ENCODE measurements at places on chromosomes 5 and 9.
A peak's percentile ranks its signal among the peaks of the same experiment; 100 is the strongest.

DNA sequence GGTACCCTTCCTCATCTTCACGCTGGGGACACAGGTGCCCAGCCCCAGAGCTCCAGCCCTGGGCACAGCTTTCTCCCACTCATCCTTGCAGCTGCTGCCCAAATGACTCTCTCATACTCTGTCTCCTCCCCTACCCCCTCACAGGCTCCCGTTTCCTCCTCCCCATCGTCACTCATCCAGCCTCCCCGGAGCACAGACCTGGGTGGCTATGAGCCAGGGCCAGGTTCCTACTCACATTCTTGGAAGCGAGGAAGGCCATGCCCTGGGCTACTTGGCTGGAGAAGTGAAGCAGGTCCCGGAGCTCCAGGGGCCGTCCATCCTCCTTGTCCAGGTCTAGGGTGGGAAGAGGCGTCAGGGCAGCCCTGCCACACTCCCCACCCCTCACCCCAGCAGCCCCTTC is 29.3 kb downstream of the CSF1R start:
- DNase-seq: no peak

GRCh38 chr9:87720173-87720572 is 5.7 kb upstream of the CTSL start:
- DNase-seq: no peak

DNA sequence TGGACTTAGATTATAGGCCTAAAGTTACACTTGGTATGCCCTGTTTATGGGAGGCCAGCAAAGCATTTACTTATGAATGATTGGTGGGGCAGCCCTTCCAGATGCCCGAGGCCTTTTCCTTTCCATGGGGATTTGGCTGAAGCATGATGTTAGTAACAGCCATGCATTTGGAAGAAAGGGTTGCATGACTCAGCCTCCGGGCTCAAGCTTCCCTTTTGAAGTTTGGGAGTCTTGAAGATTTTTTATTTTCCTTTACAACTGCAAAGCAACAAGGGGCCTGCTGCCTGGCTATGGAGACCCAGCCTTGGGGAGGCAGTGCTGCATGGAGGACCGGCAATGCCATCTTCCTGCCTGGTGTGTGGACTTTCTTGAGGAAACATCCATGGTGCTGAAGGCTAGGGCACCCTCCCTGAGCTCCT is 244.7 kb downstream of the ICE1 start:
- no peak for DNase-seq

DNA sequence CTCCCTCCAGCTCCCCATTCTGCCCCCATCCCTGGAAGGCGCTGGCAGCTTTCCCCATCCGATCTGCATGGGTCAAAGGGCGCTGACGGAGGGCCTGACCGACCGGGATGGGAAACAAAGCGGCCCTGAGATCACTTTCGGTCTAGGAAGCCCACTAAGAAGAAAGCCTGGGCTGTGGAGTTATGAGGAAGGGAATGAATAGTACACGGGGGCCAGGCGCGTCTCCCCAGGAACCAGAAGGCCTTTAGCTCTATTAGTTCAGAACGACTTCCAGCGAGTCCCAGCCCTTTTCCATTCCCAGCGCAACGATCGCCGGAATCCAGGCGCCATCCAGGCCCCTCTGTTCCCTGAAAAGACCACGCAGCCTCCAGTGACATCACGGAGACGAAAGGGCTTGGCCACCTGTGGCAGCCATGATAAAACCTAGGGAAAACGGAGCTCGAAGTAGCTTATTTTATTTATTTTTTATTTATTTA is 70.1 kb upstream of the CCDC180 start:
- no peak for DNase-seq

DNA sequence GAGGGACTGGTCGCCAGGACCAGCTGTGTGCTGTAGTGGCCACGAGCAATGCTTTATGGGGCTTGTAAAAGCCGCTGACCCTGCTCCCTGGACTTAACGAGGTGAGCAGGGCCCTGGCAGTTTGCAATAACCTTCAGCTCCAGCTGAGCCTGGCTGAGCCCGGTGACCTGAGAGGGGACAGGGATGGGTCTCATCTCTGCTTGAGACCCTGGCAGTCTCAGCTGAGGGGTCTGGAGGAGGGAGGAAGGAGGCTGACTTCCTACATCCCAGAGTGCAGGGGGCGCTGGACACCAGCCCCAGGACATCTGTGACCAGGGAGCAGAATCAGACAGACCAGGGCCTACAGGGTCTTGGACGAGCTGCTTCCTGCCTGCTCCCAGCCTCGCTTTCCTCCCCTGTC is 277.5 kb upstream of the MVB12B start:
- no peak for DNase-seq

- no peak for DNase-seq
Observed at GRCh38 chr9:125932012-125932411, 184.8 kb downstream of the PBX3 start.

GRCh38 chr5:151020304-151021110 is at the start of gene GPX3:
Gene GPX3, plus strand, starts transcription at chr5:151020591. Its CDS starts 64 bp downstream, at chr5:151020655.
- DNase-seq: peak; percentile 71

GRCh38 chr9:37148181-37148580 is 27.8 kb downstream of the ZCCHC7 start:
- no peak for DNase-seq

GRCh38 chr9:69519470-69520240 is 152.5 kb downstream of the APBA1 start:
- DNase-seq: no peak

DNA sequence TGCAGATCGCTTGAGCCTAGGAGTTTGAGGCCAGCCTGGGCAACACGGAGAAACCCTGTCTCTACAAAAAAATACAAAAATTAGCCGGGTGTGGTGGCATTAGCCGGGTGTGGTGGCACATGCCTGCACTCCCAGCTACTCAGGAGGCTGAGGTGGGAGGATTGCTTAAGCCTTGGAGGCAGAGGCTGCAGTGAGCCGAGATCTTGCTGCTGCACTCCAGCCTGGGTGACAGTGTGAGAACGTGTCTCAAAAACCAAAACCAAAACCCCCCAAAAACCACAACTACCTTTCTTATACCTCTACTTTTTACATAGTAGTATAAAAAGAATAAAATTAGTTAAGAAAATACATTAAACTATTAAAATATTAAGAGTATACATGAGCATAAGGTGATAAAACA is 121.2 kb downstream of the RAPGEF6 start:
- no peak for DNase-seq

DNA sequence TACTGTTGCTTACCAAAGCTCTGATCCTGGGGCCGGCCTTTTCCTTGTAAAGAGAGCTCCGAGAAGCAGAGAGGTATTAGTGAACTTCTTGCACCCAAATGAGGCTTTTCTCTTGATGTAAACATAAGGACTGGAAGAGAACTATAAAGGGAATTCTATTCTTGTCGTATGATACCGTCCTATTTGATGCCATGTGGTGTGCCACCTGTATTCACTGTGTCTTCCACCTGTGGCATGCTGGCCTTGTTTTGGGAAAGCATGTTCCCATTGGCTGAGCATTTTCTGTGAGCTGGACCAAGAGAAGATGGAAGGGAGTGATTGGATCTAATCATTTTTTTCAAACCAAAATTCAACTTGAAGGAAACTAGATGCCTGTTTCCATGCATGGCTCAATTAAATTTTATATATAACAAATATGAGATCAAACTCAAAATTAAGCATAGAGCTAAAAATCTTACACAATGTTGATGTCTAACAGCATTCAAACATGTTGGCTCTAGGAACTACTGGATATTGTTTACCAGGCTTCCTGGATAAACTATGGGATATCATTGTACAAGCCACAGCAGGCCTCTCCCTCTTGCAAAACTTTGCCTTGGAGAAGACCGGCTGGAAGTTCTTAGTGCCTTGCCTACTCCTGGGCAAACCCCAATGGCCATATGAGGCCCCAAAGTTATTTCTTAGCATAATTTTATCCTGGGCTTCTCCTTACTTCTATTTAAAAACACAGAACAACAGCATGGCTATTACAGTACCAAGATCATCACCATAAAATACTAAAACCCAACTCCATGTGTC is 115.3 kb downstream of the TSSK1B start:
- no peak for DNase-seq

DNA sequence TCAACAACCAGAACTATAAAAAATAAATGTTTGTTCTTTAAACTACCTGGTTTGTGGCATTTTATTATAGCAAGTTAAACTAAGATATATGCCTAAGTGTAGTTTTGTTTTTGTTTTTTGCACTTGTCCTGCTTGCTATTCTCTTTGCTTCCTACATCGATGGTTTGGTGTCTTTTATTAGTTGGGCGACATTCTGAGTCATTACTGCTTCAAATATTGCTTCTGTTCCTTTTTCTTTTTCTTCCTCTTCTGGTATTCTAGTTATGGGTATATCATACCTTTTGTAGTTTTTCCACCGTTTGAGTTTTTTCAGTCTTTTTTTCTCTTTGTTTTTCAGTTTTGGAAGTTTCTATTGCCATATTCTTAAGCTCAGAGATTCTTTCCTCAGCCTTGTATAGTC is 86.9 kb downstream of the MACIR start:
- DNase-seq: no peak

DNA sequence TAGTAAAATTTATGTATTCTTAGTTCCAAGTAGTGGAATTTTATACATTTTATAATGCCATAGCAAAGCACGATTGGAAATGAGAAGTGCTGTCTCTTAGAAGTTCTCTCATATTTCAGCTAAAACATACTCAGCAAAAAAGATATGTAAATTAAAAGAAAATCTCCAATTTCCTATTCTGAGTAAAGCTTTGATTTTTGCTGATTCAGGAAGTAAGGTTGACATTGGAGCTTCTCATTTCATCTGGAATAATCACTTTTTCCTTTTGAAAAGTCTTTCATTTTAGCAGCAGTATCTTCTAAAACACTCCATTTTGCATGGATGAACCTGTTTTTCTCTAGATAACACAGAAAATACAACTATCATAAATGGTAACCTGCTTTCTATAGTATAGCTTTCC is 121.0 kb downstream of the ZCCHC7 start:
- no peak for DNase-seq

DNA sequence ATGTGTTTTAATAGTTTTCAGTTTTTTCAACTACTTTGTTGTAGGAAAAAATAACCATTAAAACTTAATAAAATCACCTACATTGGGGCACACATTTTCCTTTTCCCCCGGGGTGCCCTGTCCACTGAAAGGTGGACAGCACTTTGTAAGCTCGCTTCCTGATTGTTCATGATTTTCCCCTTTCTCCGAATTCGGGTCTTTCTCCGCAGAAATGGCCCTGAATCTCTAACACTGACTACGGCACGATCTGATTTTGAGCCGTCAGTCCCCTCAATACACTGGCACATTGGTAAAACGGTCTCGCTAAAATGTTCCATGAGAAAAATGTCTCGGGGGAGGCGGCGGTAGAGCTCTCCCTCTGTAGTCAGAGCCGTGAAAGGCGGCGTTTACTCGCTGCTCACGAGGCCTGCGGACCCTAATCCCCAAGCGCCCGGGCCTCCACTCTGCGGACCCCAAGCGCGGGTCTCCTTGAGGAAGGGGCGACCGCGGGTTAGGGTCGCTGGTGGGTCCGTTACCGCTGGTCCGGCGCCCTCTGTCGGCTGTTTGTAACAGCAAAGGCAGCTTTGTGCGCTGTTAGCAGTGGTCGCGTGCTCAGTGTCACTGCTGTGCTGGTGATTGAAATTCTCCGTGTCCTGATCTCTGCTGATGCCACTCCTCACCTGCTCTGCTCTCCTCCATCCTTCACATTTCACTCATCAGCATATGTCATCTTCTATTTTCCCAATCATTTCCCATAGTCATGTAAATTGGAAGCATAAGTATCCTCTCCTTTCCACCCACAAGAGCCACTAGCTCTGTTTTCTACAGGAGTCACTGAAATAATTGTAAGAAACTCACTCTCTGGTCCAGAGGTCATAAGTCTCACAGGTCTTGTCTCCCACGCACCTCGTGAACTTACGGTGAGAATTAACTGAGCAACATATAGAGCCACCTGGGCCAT is 10.8 kb upstream of the IFNA2 start:
- peak; percentile 41 for DNase-seq
